ENCODE measurements at places on chromosomes 5 and 9. TPM values are rescaled to one million over a fixed set of nuclear protein-coding genes. Genes with fewer than 3 reads are reported as not detected.

DNA sequence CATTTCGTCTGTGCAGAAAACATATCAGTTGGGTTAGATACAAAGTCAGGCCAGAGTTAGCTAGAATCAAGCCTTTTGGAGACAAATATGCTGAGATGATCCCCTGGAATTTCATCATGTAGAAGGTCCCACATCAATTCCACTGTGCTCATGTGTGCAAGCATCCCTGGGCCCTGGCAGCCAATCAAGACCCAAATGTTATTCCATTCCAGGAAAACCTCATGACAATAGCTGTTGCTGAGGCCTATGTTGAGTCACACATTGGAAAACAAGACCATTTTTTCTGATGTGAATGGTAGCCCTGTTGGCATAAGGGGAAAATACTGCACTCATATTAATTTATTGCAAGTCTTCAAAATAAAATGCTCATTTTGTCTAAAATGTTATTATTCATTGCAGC is 11.5 kb downstream of the SPOCK1 start:
- no peak for DNase-seq

DNA sequence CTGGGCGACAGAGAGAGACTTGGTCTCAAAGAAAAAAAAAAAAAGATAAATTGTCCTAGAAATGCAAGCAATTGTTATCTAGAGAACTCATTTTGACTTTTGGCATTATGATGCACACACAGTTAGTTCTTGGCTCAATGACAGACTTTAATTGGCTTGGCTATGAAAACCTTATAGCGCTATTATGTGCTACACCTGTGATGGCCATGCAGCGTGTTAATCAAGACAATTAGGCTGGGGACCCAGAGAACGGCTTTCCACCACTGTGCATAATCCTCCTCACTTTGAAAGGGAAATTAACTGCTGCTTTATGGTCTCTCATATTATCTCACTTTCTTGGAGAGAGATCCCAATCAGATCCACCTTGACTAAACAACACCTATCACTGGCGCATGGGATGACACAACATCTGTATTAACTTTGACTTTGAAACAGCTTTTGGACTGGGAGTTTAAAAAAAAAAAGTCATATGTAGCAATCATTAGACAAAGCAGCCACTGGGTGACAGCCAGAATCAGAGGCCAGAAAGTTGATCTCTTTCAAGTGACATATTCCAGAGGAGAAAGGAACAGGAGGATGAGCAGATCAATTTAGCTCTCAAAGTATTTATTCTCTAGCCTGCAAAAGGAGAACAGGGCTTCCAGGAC is 132.5 kb downstream of the PPP2R2B start:
- no peak for DNase-seq

GRCh38 chr5:174644923-174645322 is 79.5 kb upstream of the MSX2 start:
- no peak for DNase-seq

DNA sequence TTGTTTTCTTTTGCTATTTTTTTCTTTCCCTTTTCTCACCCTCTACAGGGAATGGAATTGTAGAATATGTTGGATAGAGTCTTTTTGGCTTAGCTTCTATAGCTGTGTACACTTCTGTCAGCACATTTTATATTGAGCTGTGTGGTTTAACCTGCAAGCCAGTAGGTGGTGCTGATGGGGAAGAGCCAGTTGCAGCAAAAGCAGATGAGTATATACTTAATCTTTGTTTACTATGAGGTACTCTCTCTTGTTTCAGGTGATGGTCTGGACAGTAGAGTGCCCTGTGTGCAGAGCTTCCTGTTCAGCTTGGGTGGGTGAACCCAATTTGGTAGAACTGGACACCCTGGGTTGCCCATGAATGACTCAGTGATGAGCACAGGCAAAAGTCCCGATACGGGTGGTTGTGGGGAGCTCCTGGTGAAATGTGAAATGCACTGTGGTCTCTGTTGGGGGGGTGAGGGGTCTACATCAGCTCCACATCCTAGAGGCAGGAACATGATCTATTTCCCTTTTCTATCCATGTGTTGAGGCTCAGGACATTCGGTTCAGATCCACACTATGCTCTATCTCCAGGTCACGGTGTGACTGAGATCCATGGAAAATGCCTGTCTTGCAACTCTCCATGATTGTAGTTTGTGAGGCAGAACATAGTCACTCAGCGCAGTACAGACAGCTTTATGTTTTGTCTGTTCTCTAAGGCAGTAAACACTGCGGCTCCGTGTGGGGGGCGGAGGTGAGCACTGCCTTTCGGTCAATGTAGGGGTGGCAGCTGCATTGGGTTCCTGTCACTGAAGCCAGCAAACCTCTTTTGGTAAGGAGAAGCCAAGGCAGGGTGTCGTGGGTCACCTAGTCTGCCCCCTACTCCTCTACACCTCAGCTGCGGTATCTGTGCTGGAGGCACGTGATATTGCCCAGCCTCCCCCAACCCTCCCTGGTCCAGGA is 353.2 kb downstream of the PRR16 start:
- DNase-seq = peak; percentile 16

DNA sequence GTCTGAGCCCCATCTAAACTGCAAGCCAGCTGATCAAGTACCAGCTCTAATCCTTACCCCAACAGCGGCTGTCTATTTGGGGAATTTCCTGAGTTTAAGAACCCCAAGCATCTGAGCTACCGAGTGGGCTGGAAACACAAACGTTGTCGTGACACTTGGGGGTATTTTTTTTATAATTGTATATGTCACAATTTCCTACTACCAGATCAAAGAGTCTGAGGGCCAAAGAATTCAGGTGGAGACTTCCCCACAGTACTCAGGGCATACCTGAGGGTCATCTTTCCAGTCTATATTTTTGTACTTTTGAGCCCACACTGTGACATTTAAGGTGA is 42.8 kb downstream of the PTTG1 start:
- DNase-seq = no peak

DNA sequence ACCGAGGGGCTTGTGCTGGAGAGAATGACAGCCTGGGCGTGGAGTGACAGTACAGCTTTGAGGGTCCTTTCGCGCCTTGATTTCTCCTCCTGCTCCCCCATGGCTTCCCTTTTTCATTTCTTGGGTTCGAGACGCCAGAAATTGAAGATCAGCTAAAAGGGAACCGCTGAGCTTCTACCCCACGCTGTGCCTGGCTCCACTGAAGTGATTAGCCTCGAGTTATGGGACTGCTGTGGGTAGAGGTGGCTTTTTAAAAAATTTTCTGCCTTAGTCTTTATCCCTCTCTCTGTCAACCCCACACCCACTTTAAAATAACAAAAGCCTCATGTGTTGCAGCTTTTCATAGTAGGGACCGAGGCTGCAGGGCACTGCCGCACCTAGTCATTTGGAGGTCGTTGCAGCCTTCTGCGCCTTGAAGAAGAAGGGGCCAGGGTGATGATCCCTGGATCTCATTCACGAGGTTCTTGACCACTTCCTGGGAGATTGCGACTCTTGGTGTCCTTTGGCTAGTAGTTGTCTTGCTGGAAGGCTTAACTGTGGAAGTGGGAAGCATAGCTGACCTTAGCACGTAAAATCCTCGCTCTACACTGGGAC is 603 bp downstream of the PPIP5K2 start:
- no peak for DNase-seq

DNA sequence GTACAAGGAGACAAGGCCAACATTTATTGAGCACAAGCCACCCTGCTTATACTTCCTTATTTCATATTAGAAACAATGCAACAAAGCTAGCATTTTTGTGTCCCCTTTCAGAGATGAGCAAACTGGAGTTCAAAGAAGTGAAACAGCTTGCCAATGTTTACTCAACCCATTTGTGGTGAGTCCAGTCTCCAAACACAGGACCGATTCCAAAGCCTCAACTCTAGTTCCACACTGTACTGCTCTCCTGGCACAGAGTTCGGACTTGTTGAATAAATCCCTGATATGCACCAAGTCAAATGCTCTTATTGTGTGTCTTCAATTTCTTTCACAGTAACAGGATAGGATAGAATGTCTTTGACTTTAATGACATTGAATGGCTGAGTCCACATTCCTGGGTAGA is 604.8 kb upstream of the BRINP1 start:
- DNase-seq = no peak

- peak; percentile 44 for DNase-seq
Measured at GRCh38 chr5:79878721-79879336, 112.2 kb downstream of the MTX3 start.

GRCh38 chr9:112184946-112185345 is 9.8 kb upstream of the SUSD1 start:
- DNase-seq = no peak

GRCh38 chr5:122267185-122267584 is 44.9 kb upstream of the SNCAIP start:
- no peak for DNase-seq

DNA sequence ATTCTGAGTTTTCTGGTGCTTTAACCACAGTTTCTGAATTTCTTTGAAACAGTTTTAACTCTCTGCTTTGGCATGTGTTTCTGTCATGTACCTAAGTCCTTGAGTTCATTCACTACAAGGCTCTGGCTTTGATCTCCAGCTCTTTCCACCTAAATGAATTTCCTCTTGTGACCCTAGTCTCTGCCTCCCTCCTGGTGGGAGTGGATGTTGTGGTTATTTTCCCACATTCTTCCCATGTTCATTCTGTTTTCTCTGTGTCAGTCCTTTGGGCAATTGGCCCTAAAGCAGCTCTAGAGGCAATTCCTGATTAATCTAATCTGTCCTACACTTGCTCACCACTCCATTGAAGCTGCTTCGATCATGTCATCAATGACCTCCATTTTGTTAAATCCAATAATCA is 28.4 kb upstream of the DPYSL3 start:
- DNase-seq = no peak

DNA sequence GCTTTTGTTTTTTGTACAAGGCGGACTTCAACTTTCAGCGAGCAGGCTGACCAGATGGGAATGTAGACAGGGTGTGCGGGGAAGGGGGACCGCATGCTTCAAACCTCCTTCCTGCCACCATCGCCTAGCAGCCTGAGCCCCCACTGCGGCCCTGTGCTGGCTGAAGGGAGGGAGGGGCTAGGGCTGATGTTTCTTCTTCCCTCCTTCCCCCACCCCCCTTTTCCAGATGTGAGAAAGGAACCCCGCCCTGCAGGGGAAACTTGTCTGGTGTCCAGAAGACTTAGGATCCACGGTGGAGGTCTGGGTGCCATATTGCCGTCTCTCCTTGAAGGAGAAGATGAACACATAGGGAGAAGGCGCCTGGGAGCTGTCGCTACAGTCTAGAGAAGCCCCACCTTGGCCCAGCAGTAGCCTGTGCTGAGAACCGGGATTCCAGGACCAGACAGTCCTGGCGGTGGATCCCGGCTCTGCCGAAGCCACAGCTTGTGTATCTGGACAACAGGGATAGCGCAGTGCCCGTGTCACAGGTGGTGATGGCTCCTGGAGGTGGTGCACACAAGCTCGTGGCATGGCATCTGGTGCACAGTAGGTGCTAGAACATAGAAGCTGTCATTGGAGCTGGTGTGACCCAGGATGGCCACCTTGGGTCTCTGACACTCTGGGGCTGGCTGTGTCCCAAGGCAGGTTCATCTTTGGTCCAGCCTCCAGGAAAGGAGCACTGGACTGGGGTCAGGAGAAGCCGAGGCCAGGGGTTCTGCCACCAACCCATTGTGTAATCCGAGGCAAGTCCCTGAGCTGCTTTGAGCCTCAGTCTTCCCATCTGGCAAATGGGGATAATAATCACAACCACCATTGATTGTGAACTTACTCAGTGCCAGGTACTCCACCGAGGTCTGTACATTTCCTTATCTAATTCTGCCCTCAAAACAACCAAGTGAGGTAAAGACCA is 205.6 kb downstream of the C9orf50 start:
- DNase-seq = no peak

The CDH18 gene
- 0.33 TPM for total RNA-seq

The INSL6 gene
- total RNA-seq = not detected

The NFIL3 gene
- 9.6 TPM for total RNA-seq

The WNT8A gene
- total RNA-seq = 0.69 TPM

The CD14 gene
- total RNA-seq = not detected

The TTC23L gene
- total RNA-seq = 0.26 TPM

The IL17B gene
- total RNA-seq = not detected

The SPINK6 gene
- not detected for total RNA-seq

The GFI1B gene
- total RNA-seq = not detected

The ADAMTS2 gene
- 1.5 TPM for total RNA-seq
